ENCODE measurements at places on chromosomes 5 and 9.

GRCh38 chr9:127232833-127233549 is 31.6 kb upstream of the GARNL3 start:
- DNase-seq = no peak

DNA sequence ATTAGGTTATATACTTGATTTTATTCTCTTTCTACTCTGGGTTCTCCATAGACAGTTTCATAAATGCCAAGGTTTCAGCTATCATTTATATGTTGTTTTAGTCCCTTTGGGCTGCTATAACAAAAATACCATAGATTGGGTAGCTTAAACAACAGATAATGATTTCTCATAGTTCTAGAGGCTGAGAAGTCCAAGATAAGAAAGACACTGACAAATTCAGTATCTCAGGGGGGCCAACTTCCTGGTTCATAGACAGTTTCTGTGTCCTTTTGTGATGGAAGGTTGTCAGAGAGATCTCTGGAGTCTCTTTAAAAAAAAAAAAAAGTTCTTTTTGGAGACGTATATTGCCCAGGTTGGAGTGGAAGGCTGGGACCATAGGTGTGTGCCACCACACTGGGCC is 113.3 kb downstream of the SCAMP1 start:
- no peak for DNase-seq

DNA sequence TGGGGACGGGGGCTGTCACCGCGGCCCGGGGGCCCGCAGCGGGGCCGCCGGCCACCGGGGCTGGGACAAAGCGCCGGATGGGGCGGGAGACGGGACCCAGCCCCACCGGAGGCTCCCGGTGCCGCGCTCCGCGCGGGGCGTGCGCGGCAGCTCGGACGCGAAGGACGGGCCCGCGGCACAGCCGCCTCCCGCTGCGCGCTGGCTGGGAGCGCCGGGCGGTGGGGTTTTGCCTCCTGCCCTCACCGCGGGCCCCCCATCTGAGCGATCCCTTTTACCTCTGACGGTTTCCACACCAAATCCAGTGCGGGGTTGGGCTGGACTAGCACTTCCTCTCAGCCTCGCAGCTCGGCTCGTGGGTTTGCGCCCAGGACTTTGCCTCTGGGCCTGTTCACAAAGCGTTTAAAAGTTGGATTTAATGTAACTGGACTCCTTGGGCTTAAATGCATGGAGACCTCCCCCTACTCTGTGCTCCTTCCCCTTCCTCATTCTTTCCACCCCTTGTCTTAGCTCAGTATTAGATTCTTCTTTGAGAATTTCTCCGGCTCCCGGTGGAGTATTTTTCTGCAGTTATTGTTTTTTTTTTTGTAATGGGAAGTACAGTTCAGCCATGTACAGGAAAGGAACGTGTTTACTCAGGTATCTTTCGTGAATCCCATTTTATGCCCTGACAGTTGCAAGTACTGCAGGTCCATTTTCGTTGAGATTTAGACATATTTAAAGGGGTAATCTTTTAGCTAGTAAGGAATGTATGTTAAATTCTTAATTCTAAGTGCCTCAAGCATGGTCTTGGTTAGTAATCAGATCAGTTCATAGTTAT is 691 bp downstream of the FCHO2 start:
- no peak for DNase-seq

- no peak for DNase-seq
These were observed 334.2 kb upstream of the CCNH start for GRCh38 chr5:87746891-87747377.

- no peak for DNase-seq
These were observed 288.1 kb downstream of the GABRB2 start for GRCh38 chr5:161258438-161258837.

DNA sequence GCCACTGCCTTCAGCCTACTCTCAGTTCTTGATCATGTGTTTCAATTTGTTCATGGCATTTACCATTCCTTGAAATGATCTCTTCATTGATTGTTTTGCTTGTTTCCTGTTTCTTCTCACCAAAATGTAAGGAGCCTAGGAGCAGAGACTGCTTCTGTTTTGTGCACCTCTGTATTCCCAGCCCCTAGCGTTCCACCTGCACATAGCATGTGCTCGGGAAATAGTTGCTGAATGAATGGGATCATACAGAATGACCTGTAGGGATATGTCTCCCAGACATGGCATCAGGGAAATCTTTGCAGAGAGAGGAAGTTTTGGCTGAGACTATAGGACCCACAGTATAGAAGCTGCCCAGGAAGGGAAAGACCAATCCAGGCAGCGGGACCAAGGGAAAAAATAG is 6.2 kb upstream of the CERCAM start:
- DNase-seq = no peak

DNA sequence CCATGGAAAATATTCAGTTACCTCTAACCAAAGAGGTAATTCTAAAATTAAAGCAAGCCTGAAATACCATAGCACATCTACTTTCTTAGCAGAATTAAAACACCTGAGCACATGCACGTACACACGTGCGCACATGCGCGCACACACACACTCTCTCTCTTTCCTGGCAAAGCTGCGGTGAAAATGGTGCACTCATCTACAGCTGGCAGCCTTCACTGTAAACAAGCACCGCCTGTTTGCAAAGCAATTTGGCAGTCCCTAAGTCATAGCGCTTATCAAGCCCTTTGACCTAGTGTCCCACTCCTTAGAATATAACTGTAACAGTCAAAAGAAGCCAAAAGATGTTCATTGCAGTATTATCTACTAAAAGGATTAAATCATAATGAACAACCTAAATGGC is 278.7 kb downstream of the DENND1A start:
- DNase-seq = no peak

- no peak for DNase-seq
These were observed 343.6 kb downstream of the ADGRV1 start for GRCh38 chr5:90902170-90902569.

DNA sequence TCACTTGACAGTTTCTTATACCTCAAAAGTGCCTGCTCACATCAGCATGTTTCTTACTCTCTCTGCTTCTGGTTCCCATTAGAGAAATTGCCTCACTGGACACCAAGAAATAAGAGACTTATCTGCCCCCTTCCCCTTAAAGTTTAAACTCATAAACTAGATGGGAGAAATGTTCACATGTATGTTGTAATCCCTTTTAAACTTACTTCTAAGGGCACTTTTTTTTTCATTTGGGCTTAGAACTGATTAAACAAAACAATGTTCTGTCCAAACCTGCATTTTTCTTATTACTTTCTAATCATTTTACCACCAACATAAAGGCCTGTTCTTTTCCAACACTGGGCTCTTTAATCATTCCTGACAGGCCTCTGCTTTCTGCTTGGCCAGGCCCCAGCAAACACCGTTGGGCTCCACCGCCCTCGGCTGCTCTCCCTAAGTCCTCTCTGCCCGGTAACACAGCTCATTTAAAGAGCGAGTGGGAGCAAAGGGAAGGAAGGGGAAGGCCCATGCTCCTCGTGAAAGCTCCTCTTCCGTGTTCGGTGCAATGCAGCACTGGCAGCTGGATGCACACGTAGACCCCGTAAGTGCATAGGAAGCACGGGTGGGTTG is 53.4 kb downstream of the ROR2 start:
- no peak for DNase-seq

DNA sequence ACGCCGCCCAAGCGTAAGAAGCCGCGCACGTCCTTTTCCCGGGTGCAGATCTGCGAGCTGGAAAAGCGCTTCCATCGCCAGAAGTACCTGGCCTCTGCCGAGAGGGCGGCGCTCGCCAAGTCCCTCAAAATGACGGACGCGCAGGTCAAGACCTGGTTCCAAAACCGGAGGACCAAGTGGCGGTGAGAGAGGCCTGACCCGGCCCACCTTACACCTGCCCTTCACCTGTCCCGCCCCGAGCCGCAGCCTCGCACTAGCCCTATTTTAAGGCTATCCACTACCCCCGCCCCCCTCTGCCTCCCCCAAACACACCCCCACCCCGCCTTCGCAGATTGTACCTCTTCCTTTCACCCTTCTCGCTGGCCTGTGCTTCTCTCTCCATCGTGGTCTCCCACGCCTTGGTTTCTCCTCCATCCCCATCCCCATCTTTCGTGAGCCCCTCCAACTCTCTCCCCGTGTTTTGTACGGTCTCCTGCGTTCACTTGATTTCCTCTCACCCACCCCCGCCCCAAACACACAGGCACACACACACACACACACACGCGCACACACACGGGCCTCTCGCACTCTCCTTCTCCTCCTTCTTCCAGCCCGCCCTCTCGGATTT is 1.3 kb downstream of the TLX3 start:
- no peak for DNase-seq

- no peak for DNase-seq
These were observed 3.0 kb upstream of the PCDH1 start for GRCh38 chr5:141880961-141881801.

- DNase-seq = no peak
These were observed 27.9 kb downstream of the NSUN2 start for GRCh38 chr5:6604946-6605345.

DNA sequence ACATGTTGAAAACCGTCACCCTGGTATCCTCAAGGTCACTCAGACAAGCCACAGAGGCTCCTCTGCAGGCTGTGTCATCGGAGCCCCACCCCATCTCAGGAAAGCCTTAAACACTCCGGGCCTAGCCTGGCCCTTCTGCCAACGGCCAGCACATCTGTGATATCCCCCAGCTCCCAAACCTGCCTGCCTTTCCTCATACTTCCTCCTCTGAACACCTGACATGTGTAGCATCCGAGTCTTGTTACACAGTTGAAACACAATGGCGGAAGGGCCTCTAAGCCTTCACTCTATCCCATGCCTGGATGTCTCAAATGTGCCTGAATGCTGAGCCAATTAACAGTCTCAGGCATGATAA is 32.9 kb upstream of the TGFBR1 start:
- DNase-seq = no peak

- no peak for DNase-seq
These were observed 55.7 kb downstream of the THBS4 start for GRCh38 chr5:80090884-80091166.

DNA sequence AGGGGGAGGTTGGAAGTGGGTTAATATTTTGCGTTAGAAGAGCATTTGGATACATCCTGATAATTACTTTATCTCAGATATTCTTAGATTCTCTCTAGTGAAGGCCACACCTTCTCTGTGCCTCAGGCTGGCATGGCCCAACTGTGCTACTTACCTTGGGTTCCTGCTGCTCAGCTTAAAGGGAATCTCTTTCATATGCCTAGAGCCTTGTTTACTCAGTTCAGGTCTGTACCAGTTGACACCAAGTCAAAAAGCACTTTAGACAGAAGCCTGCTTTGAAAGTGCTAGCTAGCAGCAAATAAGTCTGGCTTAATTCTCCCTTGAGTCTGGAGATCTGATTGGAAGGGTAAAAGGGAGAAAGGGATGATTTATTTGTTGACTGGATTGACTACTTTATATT is 74.8 kb downstream of the GHR start:
- no peak for DNase-seq

DNA sequence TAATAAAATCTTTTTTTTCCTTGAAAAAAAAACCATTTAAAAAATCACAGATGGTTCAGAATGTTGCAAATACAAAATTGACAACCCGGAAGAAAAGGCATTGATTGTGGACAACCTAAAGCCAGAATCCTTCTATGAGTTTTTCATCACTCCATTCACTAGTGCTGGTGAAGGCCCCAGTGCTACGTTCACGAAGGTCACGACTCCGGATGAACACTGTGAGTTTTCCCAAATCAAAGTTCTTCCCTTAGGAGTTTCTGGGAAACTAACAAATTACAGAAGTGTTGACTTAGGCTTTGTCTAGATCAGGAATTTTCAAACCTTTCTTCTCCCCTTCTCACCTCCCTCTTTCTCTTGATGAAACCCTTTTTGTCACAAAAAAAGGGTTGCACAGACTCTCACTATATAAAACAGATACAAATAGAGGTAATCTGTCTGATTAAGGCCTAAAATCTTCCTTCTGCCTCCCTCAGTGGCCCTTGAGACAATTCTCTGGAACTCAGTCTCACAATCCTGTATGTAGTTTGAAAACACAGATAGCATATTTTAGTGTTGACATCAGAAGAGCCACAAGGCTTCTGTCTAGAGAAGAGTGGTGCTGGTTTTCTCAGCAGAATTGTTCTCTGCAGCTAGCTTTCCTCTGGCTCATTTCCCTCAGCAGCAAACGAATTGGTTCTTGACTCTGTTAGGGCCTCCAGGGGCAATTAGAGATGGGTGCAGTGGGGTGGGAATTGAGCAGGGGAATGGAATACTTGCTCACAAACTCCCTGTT is 79.5 kb downstream of the OSMR start:
- no peak for DNase-seq

DNA sequence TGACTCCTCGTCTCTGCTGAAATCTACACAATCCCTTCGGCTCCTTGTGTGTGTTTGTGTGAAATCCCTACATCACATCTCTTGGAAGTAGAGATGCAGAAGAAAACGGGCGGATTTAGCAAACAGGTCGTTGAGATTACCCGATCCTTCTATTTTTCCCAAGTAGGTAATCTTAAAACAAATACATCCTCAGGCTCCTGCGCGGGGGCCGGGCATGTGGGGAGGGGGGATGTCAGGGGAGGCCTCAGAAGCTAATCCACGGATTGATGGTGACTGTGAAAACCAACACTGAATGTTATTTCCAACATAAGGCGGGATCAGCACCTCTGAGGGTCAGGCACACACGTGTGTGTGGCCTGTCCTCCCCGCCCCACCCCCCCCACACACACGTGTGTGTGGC is 137.8 kb downstream of the ROR2 start:
- DNase-seq = no peak

DNA sequence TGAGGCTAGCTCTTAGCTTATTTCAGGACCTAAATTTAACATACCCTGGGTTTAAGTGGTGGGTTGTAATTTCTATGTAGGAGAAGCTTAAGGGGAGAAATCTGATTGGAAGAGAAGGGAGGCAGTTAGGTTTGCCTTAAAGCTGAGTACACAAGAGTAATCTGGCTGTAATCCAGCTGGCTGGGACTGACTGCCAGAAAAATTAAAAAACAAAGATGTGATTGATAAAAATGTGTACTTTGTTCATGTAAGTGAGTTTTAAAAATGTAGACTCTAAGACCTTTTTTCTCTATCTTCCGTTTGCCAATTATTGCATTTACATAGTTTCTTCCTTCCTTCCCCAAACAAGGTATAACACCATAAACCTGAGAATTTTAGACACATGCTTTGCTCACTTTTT is 17.5 kb upstream of the MSMP start:
- DNase-seq = no peak

DNA sequence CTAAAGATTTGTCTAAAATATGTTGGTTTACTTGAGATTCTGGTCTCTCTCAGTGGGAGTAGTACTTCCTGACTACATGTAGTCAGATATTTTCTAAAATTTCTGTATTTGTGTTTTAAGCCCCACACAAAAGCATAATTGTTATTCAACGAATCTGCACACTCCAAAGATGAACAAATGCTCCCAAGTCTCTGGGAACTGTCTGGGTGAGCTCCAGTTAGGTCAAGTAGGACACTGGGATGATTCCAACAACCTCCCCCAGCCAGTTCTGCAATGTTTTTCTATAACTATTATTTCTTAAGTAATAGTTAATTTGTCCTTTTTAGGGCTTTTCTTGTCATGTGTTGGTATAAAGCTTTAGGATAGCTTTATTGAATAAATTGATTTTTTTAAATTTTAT is 174.6 kb downstream of the FAM174A start:
- no peak for DNase-seq

GRCh38 chr9:14895806-14896205 is 14.4 kb downstream of the FREM1 start:
- no peak for DNase-seq
